ENCODE measurements at places on chromosomes 12 and 14.
A peak's percentile ranks its signal among the peaks of the same experiment; 100 is the strongest.

DNA sequence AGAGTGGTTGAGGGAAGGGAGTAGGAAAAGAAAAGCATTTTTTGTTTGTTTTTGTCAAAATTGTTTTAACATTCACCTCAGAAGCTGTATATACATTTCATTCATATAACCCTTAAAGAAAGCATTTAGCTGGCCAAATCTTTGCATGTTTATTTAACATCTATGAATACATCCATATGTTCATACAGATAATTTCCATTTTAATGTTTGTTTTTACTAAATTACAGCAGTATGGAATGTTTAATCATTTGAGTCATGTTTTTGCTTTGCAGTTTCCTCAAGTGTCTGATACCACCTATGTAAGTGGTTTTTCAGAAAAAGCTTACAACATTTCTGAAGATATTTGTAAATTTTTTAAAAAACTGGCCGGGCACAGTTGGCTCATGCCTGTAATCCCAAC is 84.3 kb upstream of the ATF1 start:
- no peak for DNase-seq

- DNase-seq, result no peak
Measured at GRCh38 chr12:49696723-49697122, 10.5 kb downstream of the FMNL3 start.

- no peak for DNase-seq
Measured at GRCh38 chr12:2003676-2004112, 563 bp downstream of the DCP1B start.

- no peak for DNase-seq
Measured at GRCh38 chr14:74614508-74615495, 2.8 kb upstream of the LTBP2 start.

- no peak for DNase-seq
Measured at GRCh38 chr12:52729147-52729546, 25.8 kb upstream of the KRT77 start.

DNA sequence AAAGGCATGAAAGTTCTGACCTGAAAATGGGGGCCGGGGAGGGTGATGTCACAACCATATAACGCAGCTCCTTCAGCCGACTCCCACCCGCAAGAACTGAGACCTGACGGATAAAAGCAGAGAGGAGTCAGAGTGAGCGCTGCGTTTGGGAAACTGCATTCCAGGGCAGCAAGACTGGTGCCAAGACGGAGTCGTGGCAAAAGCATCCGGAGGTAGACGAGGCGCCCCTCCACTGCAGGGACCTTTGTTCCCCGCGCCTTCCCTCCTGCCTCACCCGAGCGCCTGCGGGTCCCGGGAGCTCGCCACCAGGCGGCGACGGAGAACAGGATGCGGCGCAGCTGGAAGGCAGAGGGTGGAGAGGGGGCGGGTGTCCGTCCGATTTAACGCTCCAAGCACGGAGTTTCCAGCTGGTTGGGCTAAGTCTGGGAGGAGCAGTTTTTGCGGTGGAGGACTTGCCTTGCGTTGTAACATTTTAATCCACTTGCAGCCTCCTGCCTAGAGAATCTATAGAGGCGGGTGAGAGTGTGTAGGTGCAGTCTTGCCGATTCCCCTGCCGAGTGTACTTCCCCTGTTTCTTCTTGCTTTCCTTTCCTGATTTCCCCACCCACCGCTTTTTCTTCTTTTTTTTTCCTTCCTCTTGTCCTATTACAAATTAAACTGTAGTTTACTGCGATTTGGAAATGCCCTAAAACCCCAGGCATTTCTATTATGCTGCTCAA is 1.2 kb upstream of the CPNE8 start:
- peak; percentile 47 for DNase-seq
